ENCODE measurements at places on chromosomes 1 and 21.

- DNase-seq: no peak
Measured at GRCh38 chr1:110436635-110437034, 14.3 kb upstream of the PROK1 start.

- no peak for DNase-seq
Measured at GRCh38 chr1:56206391-56206790, 373.0 kb downstream of the PLPP3 start.

GRCh38 chr21:16407403-16408240 lies 677.8 kb downstream of the USP25 start:
- no peak for DNase-seq

DNA sequence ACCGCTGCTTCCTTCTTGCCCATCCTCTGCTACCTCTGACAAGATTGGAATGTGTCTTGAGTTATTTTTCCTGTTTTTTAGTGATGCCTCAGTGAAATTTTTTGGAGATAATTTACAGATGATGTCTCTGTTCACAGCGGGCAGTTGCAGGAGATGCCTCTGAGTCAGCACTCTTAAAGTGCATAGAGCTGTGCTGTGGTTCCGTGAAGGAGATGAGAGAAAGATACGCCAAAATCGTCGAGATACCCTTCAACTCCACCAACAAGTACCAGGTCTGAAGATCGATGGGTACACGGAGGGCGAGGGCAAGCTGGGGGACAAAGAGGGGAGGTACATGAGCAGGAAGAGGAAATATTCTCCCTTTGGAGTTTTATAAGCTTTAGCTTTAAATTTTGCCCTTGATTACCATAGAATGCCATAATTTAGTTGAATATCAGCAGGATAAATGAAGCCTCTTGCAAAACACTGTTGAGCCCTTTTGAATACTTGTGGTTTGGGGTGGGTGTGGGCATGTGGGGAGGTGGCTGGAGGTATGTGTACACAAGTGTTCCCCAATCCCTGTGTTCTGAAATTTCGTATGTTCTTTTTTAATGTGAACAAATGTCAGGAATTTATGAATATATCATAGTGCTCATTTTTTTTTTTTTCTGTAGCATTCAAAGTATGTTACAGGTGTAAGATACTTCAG lies 19.8 kb downstream of the ATP1A1 start:
- no peak for DNase-seq

DNA sequence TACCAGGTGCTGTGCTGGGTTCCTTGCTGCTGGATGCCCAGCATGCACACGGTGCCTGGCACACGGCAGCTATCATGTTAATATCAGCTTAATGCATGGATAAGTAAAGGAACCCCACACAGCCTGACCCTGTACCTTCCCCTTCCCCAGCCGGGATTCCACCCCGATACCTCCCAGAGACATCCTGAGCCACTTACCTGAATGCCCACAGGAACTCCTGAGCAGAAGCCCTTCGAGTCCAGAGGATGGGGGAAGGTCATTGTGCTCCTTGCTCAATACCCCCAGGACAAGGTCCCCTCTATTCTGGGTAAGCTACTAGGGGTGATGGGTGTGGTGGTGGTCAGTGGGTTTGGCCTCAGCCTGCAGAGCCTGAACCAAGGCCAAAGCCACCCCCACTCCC lies 1.4 kb downstream of the FAM131C start:
- no peak for DNase-seq

GRCh38 chr1:27606708-27607238 lies 2.8 kb upstream of the AHDC1 start:
- DNase-seq: no peak

- peak; percentile 96 for DNase-seq
Measured at GRCh38 chr1:156500793-156501506, 375 bp upstream of the MEF2D start.

DNA sequence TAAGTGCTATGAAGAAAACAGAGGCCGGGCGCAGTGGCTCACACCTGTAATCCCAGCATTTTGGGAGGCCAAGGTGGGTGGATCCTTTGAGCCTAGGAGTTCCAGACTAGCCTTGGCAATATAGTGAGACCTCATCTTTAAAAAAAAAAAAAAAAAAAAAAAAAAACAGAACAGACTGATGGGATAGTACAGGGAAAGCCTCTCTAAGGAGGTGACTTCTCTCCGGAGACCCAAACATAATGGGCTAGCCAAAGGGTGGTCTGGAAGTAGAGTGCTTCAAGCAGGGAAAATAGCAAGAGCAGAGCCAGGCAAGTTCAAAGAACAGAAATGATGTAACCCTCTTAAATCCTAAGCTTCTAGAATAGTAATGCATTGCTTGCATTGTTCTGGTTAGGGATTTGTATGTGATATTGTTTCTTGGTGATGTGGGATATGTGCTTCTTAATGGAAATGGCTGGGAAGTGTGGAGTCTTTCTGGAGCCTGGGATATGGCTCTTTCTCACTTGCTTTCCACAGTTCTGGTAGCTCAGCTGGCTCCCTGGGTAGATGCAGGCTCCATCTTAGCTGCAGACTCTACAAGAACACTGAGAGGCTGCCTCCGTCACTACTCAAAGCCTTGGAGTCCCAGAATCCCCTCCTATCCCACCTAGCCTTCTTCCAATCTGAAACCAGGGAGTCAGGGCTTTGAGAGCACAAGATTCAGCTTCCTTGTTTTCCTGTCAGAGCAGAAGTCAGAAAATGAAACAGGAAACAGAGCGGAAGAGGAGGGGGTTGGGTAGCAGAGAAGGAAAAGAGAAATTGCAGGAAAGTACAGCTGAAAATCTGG lies 1.9 kb upstream of the PIGV start:
- no peak for DNase-seq

DNA sequence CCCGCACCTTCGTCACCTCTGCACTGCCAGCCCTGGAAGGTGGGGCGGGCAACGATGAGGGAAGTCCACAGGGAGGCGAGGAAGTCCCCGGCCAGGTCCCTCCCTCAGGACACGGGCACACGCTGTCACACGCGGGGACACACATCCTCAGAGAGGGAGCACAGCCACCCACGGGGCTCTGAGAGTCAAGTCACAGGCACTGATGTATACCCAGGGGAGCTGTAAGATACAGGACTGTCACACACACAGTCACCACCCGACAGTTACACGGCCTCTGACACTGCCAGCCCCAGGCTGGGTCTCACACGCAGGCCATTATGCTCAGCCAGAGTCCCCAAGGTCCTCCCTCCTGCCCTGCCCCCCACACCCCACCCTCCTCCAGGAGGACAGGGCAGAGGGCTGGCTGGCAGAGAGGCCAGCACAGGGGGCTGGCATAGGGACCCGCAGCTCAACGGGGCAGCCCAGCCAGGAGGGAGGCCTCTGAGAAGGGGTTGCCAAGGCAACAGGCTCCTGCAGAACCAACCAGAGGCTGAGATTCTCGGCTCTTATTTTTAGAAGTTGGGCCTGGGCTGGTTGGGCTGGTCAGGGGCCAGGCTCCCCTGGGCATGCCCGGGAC lies 17.7 kb upstream of the ADGRB2 start:
- no peak for DNase-seq

GRCh38 chr1:152440635-152441471 lies 26.8 kb upstream of the CRNN start:
- peak; percentile 81 for DNase-seq

DNA sequence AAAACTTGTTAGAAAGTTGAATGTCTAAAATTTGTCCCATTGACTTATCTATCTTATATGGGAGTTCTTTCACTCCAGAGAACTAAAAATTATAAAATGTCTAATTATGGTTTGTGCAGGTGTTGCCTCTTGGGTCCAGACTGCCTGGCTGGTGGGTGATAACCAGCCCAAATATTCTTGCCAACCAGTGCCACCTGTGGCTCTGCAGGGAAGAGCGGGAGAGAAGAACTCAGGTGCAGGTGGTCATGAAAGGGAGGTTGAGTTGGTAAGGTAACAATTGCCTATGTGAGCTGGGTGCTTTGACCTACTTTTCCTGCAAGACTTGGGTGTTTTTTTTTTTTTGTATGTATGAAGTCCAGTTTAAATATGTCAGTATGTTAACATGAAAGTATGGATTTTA lies 10.2 kb downstream of the RPS6KC1 start:
- no peak for DNase-seq

DNA sequence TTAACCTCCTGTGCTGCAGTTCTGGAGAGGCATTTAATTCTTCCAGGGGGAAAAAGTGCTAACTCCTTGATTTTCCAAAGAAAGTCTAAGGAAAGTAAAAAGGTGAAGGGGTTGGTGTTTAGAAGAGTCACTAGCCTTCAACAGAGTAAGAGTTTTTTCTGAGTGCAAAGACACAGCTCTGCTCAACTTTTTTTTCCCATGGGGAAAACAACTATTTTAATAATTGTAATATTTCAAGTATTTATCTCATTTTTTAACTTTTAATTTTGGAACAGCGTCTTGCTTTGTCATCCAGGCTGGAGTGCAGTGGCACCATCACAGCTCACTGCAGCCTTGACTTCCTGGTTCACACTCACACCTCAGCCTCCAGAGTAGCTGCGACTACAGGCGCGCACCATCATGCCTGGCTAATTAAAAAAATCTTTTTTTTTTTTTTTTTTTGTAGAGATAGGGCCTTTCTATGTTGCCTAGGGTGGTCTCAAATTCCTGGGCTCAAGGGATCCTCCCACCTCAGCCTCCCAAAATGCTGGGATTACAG lies 202.6 kb downstream of the APP start:
- DNase-seq: peak; percentile 7

DNA sequence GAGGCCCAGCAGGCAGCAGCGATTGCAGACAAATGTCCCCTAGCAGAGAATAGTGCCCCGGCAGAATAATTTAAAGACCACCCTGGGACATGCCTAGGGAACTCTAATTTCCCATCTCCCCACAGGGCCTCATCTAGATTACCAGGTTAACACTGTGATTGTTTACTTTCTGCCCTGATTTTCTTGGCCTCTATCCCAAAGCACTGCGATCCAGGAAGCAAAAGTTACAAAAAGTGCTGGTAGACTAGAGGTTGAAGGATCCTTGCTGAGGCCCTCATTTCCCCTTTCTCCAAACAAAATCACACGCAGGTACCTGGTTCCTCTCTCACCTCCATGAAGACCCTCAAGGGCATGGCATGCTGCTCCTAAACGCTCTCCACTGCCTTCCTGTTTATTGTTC lies 229.7 kb downstream of the C1orf94 start:
- DNase-seq: no peak

DNA sequence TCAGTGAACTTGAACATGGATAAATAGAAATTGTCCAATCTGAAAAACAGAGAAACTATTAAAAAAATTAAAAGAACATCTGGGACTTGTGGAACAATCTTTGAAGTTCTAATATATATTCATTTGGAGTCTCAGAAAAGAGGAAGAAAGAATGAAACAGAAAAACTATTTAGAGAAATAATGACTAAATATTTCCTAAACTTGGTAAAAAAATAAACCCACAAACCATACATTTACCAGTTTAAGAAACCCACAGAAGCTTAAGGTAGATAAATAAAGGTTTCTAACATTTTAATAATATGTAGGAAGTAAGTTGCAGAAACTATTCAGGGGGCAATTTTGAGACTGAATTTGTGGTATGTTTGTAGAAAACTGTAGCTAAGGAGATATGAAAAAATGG lies 437.8 kb downstream of the PTBP2 start:
- no peak for DNase-seq

DNA sequence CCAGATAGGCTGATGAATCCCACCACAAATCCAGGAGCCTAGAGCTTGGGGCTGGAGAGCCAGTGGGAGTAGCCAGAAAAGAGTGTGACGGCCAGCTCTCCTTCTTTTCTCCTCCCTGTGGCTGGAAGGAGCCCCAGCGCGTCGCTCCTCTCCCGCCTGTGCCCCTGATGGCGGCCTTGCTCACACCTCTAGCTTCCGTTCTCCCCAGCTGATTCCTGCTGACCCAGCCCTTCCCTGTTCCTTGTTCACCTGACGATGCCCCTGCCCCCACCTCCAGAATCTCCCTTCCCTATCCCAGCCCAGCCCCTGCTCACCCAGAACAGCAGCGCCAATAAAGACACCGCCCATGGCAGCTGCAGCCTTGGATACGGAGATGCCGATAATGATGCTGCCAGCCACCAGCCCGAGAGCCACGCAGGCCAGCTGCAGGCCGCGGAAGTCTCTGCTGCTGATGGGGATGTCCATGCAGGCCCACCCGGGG lies 656 bp downstream of the KNCN start:
- no peak for DNase-seq

DNA sequence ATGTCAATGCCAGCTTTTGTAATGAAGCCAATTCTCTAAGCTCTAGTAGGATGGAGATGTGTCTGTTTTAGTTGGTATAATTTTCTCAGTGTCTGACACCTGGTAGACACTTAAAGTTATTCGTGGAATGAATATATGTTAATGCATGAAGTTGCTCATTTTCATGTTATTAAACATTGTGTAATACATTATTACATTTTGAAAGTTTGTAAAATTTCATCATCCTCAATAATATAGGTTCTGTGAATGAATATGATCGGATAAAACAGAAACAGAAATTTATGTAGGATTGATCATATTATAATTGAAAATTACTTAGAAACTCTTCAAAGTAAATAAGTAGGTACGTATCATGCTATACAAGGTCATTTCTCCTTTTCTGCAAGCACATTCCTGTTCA lies 625.3 kb downstream of the PLA2G4A start:
- DNase-seq: no peak

- no peak for DNase-seq
Measured at GRCh38 chr1:37828410-37829074, 20.5 kb upstream of the YRDC start.

- DNase-seq: no peak
Measured at GRCh38 chr1:239886266-239886665, 205.4 kb upstream of the FMN2 start.

DNA sequence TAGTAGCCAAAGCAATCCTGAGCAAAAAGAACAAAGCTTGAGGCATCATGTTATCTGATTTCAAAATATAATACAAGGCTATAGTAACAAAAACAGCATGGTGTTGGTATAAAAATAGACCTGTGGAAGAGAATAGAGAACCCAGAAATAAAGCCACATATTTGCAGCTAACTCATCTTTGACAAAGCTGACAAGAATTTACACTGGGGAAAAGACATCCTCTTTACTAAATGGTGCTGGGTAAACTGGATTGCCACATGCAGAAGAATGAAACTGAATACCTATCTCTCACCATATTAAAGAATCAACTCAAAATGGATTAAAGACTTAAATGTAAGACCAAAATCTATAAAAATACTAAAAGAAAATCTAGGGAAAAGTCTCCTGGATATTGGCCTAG lies 59.5 kb upstream of the CD55 start:
- no peak for DNase-seq

DNA sequence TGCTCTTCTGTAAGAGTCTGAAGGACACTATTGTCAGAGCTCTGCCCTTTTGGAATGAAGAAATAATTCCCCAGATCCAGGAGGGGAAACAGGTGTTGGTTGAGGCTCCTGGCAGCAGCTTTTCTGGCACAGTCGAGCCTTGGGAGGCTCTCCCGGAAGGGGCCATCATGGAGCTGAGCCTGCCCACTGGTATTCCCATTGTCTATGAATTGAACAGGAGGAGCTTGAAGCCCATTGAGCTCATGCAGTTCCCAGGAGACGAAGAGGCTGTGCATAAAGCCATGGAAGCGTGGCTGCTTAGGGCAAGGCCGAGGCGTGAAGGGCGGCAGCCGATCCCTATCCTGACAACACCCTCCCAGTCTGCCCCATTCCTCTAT lies 26.6 kb downstream of the UBE4B start:
- DNase-seq: no peak

Measured in activated CD4-positive, alpha-beta T cell treated with anti-CD3 and anti-CD28 coated beads for 36 hours (primary cell).